Memory B cell (primary cell): ENCODE measurements at places on chromosomes 13 and 19.

DNA sequence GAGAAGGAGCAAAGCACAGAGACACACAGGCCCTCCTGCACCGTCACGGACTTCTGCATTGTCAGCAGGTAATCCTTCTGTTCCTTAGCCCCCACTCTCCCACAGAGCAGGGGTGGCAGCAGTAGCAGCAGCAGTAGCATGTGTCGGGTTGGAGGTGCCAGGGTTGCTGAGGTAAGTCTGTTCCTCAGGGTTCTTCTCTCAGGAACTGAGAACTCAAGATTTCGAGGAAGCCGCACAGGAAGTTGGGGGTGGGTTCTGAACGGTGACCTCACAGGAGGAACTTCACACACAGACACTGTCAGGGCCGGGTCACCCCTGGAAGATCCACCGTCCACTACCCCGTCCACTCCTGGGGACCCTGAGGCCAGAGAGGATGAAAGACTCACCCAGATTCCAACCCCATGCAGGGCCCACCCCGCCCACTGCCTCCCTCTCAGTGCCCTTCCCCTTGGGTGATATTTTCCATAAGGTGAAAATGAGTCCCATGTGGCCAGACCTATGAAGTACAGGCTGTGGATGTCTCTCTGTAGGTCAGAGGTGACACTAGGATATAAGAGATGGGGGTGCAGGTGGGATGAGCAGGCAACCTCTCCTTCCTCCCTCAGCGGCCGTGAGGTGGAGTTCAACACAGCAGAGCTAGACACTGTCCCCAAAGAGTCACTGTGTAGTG lies at the start of gene SIGLEC12:
TSS of gene SIGLEC12 (minus strand) at position 207 of the 670 bp plus-strand sequence. CDS start at position 140, 67 bp downstream.
- DNase-seq = no peak

- DNase-seq = no peak
Observed at GRCh38 chr13:53298396-53298795, 269.8 kb downstream of the OLFM4 start.

GRCh38 chr13:19984430-19985218 lies 26.1 kb downstream of the ZMYM2 start:
- DNase-seq = no peak

- DNase-seq = no peak
Observed at GRCh38 chr13:57627663-57628062, 3.9 kb upstream of the PCDH17 start.

DNA sequence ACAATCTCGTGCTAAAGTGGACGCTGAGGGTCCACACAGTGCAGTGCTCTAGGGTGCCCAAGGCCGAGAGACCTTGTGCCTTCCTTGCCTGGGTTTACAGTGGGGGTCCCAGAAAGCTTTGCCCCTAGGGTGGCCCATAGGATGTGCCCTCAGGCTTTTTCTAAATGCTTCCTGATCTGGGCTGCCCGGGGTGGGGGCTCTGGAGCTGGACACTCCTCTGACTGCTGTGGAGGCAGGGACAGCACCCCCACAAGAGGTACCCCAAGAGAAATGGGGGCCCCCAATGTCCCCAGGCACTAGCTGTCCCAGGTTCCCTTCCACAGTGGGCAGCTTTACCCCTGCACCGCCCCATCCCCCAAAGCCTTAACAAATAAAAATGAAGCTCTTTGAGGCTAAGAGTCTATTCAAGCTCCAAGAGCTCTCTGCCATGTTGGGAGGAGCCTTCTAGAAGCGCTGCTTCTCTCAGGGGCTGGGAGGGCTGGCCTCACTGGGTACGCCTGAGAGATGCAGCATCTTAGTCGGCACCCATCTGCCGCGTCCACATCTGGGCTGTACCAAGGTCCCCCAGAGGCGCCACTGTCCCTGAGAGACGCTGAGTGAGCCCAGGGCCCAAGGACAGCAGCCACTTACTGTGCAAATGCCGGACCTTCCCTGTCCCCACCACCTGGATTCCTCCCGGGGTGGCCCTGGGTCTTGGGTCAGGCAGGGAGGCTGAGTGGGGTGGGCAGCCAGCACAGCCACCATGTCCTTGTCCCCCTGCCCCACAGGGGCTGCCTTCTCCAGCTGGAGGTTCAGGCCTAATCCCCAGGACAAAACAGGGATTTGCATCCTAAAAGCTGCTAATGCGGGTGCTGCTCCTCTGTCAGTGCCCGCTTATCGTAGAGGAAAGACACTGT lies 27.4 kb downstream of the CEBPA start:
- no peak for DNase-seq

DNA sequence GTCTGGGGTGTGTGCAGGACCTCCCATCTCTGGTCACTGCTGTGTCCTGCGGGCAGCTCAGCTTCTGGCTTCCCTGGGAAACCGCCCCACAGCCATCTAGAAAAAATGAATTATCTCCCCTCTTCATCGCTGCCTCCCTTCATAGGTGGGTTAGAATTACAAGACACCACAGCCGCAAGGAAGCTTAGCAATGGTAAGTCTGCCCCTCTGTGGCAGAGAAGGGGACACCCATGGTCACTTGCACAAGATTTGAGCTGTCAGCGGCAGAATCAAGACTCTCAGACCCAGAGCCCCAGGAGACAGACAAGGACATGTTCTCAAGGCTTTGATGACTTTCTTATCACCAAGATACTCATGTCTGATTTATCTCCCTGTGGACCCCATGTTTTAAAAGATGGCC lies 110.8 kb upstream of the PABPC3 start:
- no peak for DNase-seq

DNA sequence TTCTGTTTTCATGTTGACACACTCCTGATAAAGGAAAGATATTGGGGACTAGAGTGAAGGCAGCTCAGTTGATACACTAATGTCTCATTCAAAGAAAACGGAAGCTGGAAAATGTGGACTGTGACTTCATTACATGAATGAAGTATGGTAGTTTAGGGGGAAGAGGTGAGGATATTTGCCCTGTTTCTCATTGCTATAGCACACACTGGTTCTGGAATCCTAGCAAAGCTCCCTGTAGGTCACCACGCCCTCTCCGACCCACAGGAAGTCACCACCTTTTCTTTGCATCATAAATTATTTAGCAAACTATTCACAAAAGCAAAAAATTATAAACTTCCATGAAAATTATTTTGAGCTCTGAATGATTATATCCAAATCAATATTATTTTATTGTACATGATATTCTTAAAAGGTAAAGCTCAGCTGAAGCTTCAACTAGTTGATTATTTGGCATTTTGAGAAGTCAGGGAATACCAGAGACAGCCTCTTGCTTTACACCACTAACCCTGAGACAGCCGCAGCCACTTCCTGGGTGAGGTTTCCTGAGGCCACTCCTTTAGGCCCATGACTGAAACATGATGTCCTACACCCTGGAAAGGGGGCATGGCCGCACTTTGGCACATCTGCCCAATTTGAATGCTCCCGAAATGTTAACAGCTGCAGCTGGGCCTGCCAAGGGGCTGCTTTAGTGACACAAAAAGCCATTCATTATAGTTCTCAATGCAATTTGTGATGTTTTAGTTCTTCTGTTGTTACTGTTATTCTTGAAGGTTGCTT lies 50.0 kb upstream of the WDFY2 start:
- DNase-seq = no peak

DNA sequence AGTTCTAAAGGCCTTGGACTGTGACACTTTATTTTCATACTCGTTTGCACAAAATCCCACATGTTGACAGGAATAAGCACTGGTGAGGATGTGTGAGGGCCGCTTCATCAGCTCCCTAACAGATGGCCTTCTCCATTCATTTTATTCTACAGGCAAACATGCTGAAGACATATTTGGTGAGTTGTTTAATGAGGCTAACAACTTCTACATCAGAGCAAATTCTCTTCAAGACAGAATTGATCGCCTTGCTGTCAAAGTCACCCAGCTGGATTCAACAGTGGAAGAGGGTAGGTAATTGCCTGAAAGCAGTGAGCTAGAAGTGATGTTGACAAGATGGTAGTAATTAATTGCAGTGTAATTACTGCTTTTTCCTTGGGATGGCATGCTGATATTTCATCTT lies 95.7 kb downstream of the GPR12 start:
- no peak for DNase-seq

DNA sequence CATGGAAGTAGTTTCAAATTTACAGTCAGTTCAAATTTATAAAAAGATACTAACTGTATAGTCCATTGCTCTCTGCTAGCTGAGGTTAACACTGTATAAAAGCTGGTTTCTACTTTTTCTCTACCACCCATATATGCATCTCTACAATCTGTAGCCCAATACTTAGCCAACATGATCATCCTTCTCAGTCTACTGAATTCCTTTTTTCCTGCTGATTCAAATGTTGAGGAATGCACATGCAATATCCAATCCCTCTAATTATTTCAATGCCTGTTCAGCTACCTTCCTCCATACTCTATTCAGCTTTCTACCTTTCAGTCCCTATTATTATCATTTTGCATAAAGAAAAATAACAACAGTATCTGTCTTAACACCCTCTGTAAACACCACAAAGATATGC lies 15.6 kb downstream of the KPNA3 start:
- DNase-seq = no peak

GRCh38 chr13:42000846-42001245 lies 39.9 kb upstream of the VWA8 start:
- DNase-seq = no peak

- no peak for DNase-seq
Observed at GRCh38 chr13:109140479-109141349, 511.3 kb downstream of the MYO16 start.

DNA sequence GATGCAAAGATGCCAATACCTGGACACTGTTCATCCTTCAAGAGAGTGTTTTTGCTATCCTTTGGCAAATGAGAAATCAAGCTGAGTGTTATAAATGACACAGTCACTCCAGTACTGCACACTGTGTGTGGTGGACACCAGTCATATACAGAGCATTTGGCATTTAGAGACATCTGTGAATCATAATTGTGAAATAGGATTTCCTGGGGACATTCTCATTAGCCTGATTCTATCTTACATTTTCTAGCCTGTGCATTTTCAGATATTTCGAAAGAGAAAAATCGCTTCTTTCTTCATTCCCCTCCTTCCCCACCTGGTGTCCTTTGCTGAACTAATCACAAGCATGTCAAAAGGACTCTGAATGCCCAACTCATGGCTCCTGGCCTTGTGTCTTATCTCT lies 781.0 kb upstream of the ARGLU1 start:
- DNase-seq = no peak

DNA sequence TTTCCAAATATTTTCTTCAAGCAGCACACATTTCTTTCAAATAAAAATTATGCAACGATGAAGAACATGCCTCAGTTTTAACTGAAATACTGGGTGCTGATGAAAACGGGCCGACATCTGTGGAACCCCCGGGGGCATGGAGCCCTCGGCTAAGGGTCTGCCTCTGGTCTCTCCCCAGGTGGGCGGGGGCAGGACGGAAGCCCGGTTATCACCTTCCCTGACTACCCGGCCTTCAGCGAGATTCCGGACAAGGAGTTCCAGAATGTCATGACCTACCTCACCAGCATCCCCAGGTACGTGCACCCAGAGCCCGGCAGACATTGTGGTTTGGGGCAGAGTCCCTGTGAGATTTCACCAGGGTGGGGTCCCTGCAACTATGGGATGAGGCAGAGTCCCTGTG lies 55.5 kb downstream of the MCF2L start:
- DNase-seq = no peak

GRCh38 chr13:27806744-27807387 lies 14.6 kb downstream of the GSX1 start:
- DNase-seq = no peak

DNA sequence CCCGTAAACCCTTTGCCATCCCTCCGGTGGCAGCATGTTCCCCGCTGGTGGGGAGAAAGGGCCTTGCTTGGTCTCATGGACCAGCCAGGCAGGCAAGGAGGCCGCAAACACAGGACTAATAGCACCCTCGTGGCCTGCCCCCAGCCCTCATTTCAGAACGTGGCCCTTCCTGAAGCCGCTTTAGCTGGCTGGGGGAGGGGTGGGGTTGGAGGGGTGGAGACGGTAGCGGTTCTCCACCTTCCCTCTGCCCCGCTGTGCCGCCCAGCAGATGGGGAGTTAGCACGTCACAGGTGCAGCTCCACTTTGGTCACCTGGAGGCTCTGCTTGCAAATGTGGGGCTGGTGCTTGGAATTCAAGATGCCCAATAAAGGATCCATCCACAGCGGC lies 59.3 kb upstream of the URI1 start:
- no peak for DNase-seq
